ENCODE measurements at places on chromosomes 1 and 21.

GRCh38 chr1:178434899-178435435 lies 61.8 kb downstream of the CLEC20A start:
- no peak for DNase-seq

- no peak for DNase-seq
These were observed 998.6 kb upstream of the B3GALT2 start for GRCh38 chr1:194184974-194185373.

DNA sequence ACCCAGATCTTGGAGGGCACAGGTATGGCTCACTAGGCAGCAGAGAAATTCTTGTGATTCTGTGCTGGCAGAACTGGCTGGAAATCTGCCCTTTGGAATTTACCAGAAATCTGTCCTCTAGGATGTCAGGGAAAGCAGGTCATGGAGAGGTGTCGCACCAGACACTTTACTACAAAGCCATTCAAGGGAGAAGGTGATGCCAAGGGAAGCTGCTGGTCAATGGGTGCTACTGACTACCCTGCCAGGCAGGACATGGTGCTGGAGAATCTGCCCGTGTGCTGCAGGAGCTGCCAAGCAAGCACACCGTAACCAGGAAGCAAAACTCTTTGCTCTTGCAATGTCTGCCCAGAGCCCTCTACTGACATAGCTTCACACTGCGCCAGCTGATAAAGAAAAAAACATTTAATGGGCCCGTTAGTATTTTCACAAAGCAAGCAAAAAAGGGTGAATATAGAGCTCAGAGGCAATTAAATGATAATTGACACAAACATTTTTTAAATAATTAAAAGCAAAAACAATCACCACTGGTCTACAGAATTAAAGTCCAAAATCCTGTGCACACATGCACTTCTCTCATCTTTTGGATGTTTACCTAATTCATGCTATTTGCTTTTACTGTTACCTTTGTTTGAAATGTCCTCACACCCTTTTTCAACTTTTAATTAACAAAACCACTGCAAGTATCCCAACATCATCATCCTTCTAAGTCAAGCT lies 7.2 kb upstream of the FBXO28 start:
- DNase-seq = peak; percentile 13

DNA sequence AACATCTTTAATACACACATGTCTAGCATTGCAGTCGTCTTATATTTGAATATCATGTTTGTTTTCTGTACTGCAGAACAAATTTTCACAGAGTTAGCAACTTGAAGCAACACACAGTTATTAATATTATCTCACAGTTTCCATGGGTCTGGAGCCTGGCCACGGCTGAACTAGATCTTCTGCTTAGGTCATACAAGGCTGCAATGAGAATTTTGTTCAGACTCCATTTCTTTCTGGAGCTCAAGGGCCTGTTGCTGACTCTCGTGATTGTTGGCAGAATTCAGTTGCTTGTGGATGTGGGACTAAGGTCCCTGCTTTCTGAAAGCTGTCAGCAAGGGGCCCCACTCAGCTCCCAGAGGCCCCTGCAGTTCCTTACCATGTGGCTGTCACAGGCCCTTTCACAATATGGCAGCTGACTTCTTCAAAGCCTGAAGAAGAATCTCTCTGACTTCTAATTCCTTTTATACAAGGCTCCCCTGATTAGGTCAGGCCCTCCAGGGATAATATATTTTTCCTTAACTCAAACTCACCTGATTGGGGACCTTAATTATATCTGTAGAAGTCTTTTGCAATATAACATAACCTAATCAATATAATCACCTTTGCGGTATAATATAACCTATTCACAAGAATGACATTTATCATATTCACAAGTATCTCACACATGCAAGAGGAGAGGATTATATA lies 296.3 kb downstream of the NFIA start:
- DNase-seq = no peak

DNA sequence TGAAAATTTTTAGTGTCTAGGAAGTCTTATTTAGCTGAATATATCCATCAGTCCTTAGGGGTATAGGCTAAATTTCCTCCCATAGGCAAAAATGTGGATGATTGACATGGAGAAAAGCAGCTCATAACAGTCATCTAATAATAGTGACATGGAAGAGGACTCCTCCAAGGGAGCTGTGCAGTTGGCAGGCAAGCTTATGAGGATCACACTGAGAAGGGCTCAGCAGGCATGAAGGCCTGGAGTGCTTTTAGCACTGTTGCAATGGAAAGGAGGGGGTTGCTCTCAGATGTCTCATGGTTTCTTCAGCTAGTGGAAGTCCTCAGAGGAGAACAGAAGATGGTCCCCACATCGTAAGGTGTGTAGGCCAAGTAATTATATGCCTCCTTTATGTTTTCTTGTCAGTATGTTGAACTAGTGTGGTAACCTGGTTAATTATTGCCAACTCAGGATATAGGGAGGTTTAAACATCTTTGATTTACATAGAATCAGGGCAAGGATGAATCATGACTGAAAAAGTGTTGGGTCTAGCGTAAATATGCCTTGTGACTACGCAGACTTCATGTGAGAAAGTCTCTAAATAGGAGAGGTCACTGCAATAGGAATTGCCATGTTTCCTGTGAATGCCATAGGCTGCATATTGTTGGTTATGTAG lies 18.9 kb downstream of the VN1R5 start:
- DNase-seq = no peak

DNA sequence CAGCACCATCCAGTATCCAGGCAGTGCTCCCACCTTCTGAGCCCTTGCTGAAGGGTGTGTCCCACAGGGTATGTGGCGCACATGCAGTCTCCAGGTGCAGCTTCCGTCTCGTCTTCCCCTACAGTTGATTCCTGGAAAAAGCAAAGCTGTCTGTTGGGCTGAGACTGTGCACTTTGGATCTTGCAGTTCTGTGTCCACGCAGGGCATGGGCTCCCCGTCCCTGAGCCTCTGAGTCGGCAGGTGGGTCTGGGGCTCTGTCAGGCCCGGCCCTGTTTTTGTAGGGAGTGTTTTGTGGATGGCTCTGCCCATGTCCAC lies 32.8 kb downstream of the SNAP47 start:
- DNase-seq = no peak

DNA sequence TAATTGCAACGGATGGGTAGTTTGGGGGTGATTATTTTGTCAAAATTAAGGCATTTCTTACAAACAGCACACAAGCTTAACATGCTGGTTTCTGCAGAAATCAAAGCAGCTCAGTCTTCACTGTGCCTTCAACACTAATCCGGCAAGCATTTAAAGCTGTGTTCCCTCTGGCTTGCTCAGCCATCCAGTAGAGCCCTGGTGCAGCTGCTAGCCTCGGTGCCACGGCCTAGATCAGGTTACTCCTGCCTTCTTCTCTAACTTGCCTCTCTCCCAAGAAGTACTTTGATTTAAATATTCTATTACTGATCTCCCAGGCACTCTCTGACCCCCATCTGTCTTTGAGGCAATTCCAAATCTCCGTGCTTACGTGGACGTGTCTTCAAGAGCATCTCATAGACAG lies 85.6 kb downstream of the GREM2 start:
- DNase-seq = no peak

- DNase-seq = no peak
These were observed 4.8 kb downstream of the NECTIN4 start for GRCh38 chr1:161084597-161084988.

DNA sequence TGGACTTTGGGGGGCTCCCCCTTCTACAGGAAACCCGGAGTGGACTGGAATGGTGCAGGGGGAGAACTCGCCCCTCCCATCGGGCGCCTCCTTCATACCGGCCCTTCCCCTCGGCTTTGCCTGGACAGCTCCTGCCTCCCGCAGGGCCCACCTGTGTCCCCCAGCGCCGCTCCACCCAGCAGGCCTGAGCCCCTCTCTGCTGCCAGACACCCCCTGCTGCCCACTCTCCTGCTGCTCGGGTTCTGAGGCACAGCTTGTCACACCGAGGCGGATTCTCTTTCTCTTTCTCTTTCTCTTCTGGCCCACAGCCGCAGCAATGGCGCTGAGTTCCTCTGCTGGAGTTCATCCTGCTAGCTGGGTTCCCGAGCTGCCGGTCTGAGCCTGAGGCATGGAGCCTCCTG lies at the start of gene TNFRSF14:
TNFRSF14 (plus strand) TSS at position 95 of the 401 bp plus-strand sequence; CDS start at position 389, 294 bp downstream.
- peak; percentile 74 for DNase-seq

DNA sequence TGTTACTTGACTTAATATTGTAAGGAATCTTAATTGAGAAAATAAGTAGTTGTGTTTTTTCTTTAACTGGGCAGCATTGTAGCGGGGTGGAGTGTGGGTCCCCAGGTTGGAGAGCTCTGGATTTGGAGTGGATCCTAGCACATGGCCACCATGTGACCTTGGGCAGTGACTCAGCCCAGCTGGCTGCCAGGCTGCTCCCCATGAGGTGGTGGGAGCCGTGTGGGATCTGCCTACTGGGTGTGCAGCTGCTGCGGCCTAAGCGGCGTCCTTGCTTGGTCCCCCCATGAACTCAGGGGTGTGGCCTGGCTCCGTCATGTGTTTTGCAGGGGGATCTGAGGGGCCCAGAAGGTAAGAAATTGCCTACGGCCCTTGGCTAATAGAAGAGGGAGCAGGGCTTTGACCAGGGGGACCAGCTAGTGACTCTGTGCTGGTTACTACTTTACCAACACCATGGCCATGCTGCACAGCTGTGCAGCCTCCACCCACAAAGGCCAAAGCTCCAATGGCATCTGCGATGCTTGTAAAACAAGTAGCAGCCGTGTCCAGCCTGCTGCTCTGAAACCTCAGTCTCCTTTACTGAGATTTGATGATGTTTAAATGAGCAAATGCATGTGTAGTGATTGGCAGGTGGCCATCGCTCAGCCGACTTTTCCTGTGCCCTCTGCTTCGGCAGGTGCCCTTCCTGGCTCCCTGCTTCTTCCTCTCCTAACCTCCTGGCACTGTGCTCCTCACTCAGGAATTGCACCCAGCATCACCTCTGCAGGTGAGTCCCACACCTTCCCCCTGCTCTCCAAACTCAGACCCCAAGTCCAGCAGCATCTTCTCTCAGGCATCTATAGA lies 68.3 kb downstream of the ADARB1 start:
- DNase-seq = no peak
